ENCODE measurements at places on chromosomes 2 and 18.

DNA sequence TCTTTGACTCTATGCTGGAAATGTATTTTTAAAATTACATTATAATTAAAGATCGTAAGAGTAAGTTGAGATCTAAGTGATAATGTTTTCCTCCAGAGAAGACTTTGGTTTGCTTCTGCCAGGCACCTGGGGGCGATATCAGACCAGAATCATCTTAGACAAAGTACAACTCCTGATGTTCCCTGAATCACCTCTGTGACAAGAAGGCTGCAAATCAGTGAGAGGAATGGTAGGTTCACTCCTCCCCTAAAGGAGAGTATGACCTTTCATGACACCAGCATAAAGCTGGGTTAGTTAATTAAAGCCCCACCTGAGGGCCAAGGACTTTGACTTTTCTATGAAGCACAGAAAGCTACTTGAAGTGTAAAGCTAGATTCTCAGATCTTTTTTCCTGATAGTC, 114.4 kb upstream of the DTNA start:
- no peak for DNase-seq

DNA sequence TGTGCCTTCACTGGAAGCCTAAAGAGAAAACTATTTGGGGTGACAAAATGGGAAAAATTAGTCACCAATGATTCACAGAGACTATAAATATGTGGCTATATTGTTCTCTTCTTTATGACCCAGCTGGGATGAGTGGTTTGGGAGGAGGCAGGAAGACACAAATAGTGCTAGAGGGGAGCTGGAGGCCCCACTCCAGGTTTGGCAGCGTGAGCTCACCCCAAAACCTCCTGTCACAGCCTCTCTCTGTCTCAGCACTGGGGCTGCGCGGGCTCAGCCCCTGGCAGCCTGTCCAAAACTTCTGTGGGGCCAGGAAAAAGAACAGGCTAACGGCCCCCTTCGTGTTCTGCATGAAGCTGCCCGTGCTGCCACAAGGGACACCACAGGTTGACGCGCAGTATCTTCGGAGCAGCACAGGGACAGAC, 73.2 kb upstream of the LCLAT1 start:
- no peak for DNase-seq

DNA sequence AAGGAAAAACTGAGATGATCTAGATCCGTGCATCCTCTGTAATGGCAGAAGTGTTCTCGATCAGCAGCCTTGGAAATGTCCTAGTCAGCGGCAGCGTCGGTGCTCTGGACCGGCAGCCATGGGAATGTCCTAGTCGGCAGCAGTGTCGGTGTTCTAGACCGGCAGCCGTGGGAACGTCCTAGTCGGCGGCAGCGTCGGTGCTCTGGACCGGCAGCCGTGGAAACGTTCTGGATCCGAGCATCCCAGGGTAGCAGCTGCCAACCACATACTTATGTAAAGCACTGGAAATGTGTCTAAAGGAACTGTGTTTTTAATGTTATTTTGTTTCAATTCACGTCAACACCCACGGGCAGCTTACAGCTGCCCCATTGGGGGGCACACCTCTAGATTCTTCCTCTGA, 58.7 kb downstream of the GBX2 start:
- DNase-seq: no peak

DNA sequence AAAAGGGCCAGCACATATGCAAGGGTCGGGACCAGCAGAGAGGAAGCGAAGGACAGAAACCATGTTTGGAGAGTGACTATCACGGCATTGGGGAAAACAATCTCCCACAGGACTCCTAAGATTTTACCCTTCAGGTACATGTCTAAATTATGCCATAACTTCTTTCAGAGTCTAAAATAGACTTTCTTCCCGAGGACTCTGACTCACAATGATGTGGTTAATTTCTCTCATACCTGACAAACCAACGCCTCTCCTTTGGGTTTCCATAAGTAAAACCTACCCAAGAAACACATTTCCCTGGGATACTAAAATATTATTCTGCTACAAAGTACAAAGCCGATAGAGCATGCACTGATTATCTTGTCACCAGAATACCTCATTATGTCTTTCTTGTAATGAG, 127.8 kb upstream of the NETO1 start:
- no peak for DNase-seq

DNA sequence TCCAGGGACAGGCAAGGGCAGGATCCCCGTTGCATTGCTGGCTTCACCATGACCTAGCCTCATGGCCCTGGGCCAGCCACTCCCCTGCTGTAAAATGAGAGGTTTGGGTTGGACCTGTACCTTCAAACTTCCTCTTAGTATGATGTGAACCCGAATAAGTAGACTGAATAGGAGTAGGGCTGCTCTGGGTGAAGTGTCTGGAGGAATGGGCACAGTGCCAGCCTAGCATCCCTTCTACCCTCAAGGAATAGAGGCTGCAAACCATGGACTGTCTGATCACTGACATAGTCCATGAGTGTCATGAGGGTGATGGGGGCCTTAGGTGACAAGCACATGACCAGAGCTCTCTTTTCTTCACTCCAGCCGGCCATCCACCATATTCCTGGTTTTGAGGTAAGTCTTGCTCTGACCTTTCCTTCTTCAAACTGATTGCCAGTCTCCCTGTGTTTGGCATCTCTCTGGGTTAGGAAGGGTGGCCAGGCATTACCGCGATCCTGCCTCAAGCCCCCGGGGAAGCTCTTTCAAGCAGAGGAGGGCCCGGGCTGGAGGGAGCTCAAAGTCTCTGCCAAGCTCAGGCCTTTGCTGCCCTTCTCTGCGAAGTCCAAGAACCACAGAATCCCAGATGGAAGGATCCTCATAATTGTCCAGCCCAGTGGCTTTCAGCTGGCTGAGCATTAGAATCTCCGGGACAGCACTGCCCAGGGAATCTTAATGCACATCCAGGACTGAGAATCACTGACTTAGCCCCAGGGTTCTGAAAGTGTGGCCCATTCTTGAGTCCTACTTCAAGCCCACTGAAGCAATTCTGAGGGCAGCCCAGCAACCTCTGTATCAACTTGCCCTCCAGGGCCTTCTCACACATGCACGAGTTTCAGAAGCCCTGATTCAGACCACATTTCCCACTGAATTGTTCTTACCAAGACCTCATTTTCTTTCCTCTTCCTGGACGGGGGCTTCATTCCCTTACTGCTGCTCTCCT, 148.1 kb downstream of the DYSF start:
- DNase-seq: no peak

- DNase-seq: no peak
Measured at GRCh38 chr2:214139630-214140284, 271.1 kb upstream of the VWC2L start.

DNA sequence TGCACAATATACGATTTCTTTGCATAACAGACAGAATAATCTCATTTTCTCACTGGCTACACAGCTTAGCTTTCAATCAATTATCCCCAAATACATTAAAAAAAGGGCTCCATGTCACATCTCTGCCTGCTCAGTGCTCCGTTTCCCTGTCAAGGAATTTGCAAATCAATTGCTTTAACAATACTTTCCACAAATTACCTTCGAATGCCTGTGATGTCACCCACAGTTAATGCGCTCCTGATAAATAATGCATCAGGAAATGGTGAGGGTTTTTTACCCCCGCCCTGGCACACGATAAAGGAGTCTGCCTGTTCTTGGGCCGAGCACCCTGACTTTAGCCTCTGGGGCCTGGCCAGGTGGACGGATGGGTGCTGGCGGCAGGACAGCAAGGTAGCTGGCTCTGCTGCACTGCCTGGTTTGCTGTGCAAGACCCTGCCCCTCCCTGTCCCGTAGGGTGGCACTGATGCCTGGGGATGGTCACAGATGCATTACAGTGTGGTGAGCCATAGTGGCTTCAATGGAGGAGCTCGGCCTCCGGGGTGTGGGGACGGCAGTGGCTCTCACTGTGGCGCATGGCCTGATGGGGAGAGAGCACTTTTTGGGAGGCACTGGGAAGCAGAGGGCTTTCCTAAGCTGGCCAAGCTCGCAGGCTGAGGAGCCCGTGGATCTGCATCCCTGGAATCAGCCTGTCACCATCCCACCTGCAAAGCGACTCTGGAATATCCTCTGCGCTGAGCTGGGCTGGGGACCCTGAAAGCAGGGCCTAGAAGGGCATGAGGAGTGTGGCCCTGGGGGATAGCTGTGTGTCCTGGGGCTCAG, 88.3 kb upstream of the HS6ST1 start:
- DNase-seq: no peak

DNA sequence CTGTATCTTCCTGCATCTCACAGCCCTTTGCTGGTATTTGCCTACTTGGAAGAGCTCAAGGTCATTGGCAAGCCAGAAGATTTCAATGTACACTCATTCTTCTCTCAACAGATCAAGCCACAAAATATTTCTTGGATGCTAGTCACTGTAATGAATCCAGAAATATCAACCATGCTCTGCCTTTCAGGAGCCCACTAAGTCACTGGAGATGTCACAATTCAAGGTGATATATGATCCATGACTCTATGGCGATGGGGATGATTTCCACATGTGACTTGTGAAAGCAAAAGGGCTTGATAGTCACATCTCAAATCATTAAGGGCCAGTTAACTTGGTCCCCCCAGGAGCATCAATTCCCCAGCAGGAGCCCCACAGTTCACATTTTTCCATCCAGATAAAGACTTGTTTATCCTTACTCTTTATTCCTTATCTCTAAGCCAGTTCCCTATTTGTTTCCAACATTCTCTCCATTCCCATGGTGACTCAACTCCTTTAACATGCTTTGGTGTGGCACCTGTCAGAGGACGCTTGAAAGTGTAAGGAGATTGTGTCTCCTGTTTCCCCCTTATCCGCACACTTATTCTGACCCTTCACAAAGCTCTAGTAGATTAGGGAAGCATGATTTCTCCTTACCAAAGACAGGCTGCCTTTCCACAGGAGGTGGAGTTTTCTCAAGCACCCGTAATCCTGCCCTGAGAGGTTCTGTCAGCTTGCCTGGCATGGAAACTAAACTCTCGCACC, 15.8 kb downstream of the PKDCC start:
- DNase-seq: no peak

- DNase-seq: no peak
Measured at GRCh38 chr2:190465060-190465459, 56.9 kb downstream of the MFSD6 start.

DNA sequence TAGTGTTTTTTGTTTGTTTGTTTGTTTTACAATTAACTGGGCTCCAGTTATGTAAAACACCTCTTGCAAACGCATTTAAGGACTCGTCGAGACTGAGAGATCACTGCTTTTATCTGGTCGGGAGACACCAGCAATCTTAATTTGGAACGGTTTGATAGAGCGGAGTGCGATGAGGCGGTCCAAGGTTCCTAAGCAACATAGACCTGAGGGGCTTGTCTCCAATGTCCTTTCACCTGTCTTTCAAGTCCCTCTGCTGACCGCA, 729 bp upstream of the SELENOI start:
- no peak for DNase-seq

DNA sequence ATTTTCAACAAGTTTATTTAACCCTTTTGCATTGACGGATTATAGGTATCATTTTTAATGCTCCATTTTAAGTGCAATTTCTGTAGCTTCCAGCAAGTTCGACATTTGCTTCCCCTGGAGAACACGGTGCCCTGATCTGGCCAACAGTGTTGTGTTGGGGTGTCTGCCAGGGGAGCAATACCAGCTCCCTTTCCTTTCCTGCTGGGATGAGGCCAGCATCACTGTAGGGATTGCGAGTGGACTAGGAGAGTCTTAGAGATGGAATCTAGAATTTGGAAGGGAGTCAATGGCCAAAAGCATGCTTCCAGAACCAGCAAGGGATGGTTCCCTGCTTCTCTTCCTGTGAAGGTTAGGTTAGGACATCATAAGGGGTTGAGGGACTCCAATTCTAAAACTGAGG, 135.2 kb downstream of the RTN4 start:
- DNase-seq: no peak

- no peak for DNase-seq
Measured at GRCh38 chr2:108324531-108325255, 36.0 kb downstream of the SULT1C2 start.

DNA sequence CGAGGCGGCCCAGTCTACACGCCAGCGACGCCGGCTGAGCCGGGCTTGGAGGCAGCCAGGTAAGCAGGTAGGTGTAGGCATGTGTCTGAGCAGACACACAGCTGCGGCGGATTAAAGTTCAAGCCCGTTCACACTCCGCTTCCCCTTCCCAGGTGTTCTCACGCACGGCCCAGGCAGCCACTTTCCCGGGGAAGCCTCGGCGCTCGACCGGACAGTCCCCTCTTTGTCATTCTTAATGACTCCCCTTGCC, 367 bp downstream of the TGFA start:
- no peak for DNase-seq

- no peak for DNase-seq
Measured at GRCh38 chr2:53633441-53633840, 134.2 kb upstream of the CHAC2 start.

GRCh38 chr2:128599700-128600099, 281.0 kb upstream of the HS6ST1 start:
- DNase-seq: no peak

GRCh38 chr2:97816411-97816810, 103.0 kb downstream of the ZAP70 start:
- DNase-seq: no peak

DNA sequence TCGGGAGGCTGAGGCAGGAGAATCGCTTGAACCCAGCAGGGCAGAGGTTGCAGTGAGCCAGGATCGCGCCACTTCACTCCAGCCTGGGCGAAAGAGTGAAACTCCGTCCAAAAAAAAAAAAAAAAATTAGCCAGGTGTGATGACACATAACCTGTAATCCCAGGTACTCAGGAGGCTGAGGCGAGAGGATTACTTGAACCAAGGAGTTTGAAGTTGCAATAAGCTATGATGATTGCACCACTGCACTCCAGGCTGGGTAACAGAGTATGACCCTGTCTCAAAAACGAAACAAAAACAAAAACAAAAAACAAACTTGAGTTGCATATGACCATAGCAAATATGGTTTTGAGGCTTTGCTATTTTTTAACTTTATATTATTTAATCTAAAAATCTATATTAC, 25.8 kb downstream of the SANBR start:
- no peak for DNase-seq

DNA sequence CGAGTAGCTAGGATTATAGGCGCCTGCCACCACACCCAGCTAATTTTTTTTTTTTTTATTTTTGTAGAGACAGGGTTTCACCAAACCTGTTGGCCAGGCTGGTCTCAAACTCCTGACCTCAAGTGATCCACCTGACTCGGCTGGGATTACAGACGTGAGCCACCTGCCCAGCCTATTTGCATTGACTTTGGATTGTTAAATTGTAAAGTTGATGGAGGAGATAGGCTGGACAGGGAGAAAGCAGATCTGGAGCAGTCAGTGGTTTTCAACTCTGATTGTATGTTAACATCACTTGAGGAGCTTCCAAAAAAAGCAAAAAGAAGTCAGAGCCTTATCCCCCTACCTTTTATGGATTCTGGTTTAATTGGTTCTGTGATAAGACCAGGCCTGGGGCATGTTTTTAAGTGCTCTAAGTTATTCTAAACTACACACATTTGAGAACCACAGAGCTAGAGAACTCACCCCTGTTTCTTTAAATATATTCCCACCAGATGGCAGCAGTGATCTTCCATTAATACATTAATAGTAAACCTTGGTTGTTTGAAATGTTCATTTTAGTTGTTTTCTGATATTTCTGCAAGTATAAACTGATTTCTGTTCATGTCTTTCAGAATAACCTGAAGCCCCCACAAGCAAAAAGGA, 7.5 kb downstream of the C2orf49 start:
- no peak for DNase-seq

All from GM10248 (cell line).